ENCODE measurements at places on chromosomes 6 and 20.

DNA sequence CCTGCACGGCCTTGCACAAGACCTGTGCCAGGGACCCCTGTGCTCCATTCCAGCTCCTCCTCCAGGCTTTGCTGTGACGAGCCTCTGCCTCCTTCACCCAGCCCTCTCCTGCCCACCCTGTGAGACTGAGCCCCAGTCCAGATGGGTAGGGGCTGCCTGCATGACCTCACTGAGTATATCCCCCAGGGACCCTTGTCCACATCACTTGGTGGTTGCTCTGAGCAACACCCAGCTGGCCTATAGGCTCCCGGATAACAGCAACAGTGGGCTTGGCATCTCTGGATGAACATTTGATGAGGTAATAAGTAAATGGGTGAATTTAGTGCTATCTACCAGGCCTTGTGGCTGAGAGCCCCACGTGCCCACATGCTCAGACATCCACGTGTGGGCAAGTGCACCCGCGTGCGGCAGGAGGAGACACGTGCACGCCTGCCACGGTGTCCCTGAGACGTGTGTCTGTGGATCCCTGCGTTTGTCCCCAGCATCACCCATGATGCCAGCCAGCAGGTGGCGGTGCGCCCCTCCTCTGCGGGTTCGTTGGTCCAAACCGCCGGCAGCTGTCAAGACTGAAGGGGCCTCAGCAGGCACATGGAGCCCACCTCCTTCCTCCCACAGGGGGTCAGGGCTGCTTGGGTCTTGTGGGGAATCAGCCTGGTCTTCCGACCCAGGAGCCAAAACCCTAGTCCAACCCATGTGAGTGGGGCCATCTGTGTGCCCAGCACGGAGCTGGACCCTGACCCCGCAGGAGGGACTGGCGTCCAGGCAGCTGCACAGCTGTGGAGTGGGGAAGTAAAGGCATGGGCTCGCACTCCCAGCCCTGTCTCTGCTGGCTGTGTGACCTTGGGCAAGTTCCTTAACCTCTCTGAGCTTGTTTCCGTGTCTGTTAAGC, 45.9 kb downstream of the FGD2 start:
- no peak for DNase-seq

DNA sequence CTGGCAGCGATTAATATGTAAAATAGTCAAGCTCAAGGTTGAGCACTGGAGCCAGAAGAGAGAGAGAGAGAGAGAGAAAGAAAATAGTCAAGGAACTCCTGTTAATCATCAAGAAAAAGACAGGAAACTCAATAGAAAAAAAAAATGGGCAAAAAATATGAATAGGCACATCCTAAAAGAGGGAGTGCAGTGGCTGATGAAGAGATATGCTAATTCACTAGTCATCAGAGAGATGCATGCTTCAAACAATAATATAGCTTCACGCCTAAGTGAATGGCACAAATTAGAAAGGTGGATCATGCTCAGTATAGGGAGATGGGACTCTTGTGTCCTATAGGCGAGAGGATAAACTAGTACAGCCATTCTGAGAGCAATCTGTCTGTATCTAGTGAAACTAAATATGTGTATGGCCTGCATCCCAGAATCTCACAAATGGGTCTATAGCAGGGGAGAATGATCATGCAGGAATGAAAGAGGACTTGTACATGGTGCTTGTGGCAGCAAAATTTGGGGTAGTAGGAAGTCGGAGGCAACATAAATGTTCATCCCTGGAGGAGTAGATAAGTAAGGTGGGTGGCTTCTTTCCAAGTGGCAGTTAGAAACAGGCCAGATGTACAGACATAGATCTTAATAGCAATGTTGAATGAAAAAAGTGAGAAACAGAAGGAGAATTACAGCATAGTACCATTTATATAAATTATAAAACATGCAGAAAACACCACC, 176.8 kb downstream of the VEGFA start:
- DNase-seq: no peak

GRCh38 chr6:21263531-21264287, 329.8 kb upstream of the SOX4 start:
- DNase-seq: no peak

DNA sequence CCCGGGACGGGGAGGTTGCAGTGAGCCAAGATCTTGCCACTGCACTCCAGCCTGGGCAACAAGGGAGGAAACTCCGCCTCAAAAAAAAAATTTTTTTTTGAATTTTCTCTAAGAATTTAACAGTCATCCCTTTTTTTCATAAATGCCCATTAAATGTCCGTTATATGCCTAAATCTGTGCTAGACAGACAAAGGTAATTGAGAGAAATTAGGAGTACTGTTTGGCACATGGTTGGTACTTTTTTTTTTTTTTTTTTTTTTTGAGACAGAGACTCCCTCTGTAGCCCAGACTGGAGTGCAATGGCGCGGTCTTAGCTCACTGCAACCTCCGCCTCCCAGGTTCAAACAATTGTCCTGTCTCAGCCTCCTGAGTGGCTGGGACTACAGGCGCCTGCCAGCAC, 1.7 kb downstream of the PCMT1 start:
- DNase-seq: no peak

- no peak for DNase-seq
These were observed 210.4 kb downstream of the TAF4 start for GRCh38 chr20:61855286-61855685.

Measured in cortex of kidney (tissue), 1 donor.